Thymus (tissue), 14 donors: ENCODE measurements at places on chromosomes 1 and 21. TPM values are rescaled to one million over a fixed set of nuclear protein-coding genes. Genes with fewer than 3 reads are reported as not detected.

VSIG8 gene
- polyA plus RNA-seq, result 2.6 TPM

BMP8A gene
- 0.02 TPM for polyA plus RNA-seq

RAB3GAP2 gene
- polyA plus RNA-seq, result 14.4 TPM

AK4 gene
- polyA plus RNA-seq, result 11.5 TPM

NIBAN1 gene
- polyA plus RNA-seq, result 21.4 TPM

RGS4 gene
- polyA plus RNA-seq, result 0.84 TPM

KIF2C gene
- 6.2 TPM for polyA plus RNA-seq

HSD3B2 gene
- polyA plus RNA-seq, result 0.80 TPM

TMEM82 gene
- polyA plus RNA-seq, result not detected

FAM151A gene
- polyA plus RNA-seq, result 1.6 TPM

GPR52 gene
- 0.09 TPM for polyA plus RNA-seq

SNAPIN gene
- 48.2 TPM for polyA plus RNA-seq

- peak; percentile 11 for DNase-seq
These were observed 355.0 kb upstream of the ESRRG start for GRCh38 chr1:217078078-217078690.

GRCh38 chr1:224809613-224810012 is 119.9 kb upstream of the DNAH14 start:
- DNase-seq, result no peak

GRCh38 chr21:42425591-42425990 is 21.9 kb downstream of the UBASH3A start:
- DNase-seq, result no peak

- DNase-seq, result no peak
These were observed 302.1 kb upstream of the SPAG17 start for GRCh38 chr1:118487091-118487490.

- no peak for DNase-seq
These were observed 38.5 kb upstream of the AK4 start for GRCh38 chr1:65109487-65109886.

DNA sequence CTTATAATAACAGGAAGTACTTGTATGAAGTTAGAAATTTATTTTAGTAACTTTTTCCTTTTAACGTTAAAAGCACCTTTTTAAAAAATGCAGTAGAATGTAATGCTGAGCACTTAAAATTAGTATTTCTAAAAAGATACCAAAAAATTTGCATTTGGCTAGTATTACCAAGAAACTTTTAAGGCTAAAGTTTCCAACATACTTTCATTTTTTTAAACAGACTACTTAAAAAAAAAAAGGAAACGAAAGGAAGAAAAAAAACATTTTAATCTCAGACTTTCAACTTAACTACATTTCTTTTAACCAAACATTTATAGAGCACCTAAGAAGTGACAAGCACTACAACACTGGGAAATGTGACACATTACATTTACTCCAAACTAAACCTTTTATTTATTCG is 2.8 kb downstream of the ARID4B start:
- DNase-seq, result no peak

DNA sequence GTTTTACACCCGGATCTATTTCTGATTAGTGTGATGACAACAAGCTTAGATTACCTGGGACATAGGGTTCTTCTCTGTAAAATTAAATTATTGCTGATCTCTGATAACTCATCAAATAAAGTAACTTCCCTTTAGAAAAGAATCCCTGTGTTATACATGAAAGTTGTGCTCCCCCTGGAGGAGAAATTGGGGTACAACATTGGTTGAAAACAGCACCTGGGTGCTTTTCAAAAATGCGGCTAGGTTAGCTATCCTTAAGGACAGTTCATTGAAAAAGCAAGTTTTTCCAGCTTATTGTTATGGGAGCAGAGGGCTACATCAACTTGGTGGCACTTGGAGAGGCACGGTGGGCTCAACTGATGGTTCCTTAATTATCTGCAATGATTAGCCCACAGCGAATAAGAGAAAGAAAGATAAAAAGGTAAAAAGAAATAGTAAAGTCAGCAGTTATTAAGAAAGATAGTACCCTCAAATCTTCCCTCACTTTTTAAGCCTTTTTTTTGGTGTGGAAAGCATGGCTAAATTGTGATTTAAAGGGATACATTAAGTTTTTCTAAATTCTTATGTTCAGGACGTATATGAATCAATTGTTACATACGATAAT is 97.8 kb downstream of the FMN2 start:
- DNase-seq, result no peak

GRCh38 chr1:108011295-108011694 is 46.3 kb upstream of the VAV3 start:
- DNase-seq, result no peak

GRCh38 chr1:154352581-154353459 is 27.5 kb downstream of the ATP8B2 start:
- DNase-seq, result no peak

DNA sequence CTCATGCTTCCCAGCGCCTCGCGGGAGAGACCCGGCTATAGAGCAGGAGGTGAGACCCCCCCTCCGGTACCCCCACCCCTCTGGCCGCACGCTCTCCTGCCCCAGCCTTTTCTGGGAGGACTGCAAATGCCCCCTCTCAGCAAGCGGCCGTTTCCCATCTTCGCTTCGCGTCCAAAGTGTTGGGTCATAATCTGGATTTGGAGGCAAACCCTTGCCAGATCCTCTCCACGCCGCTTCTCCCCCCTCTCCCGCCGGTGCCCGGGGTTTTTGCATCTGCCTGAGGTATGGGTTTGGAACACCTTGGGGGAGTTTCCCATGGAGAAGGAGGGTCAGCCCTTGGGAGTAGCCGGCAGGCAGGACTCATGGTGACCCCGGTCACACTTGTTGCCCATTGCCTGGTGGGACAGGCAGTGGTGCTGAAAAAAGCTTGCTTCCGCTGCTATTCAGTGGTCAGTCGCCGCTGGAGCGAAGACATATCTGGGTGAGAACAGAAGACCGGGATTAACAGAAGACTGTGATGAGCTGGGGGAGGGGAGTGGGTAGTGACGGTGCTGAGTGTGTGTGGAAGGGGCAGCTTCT is 935 bp downstream of the KCNK2 start:
- DNase-seq, result no peak

GRCh38 chr1:186967656-186968394 is 139.1 kb downstream of the PLA2G4A start:
- no peak for DNase-seq

GRCh38 chr1:11982010-11982392 is 1.8 kb downstream of the MFN2 start:
- no peak for DNase-seq

GRCh38 chr1:29639156-29639736 is 402.9 kb downstream of the PTPRU start:
- DNase-seq, result no peak

DNA sequence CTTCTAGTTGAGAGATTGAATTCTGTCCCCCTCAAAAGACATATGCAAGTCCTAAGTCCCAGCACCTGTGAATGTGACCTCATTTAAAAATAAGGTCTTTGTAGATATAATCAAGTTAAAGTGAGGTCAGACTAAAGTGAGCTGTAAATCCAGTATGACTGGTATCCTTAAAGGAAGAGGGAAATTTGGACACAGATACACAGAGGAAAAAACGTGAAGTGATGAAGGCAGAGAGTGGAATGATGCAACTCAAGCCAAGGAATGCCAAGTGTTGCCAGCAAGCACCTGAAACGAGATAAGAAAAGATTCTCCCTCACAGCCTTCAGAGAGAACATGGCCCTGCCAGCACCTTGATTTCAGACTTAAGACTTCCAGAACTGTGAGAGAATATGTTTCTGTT is 444.7 kb upstream of the VAMP3 start:
- no peak for DNase-seq

- DNase-seq, result peak; percentile 66
These were observed 15.7 kb downstream of the ABCG1 start for GRCh38 chr21:42234464-42235241.

DNA sequence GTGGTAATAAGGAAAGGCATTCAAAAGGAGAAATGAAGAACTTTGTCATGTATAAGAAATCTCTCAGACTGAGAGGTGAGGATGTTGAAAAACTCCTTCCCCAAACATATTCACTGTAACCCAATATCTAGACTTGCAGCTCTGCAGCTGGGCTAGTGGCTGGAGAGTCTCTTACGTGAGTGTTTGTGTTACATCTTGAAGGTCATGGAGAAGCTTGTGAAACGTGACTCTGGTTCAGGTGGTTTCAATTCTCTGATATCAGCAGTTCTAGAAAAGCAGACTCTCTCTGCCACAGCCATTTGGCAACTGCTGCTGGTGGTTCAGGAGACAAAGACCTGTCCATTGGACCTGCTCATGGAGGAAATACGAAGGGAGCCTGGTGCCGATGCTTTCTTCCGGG is 55.0 kb upstream of the EPHA8 start:
- DNase-seq, result no peak

GRCh38 chr1:68231627-68232288 is 565 bp downstream of the WLS start:
- DNase-seq, result no peak

DNA sequence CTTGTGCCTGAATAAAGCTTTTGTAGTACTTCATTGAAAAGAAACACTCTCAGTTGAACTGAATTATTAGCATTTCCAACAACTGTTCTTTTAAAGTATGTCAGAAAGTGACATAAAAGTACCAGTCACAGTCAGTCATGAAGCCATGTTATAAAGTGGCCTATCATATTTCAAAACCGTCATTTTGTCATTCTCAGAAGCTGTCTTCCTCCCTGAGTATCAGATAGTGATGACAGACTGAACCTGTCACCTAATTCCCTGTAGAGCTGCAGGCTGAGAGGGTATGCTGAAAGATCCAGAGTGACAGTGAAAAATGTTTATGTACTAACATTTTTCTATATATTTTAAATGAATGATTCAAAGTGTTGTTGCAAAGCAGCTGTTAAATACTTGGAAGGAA is 1121.7 kb upstream of the PRMT6 start:
- no peak for DNase-seq

DNA sequence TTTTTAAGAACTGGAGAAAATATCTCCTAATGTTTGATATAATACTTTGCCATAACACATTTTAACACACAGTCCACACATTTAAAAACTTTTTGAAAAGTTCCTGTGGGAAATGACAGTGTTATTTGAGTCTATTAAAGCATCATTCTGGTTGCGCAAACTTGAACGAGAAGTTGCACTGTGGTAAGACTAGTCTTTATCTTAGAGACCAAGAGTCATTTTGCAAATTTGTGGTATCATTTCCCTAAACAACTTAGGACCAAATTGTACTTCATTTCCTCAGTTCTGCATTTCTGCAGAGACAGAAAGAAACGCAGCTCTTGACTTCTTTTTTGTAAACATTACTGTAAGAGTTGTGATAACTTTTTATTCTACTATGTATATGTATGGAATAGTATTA is at the start of gene RGS18:
Gene RGS18 (plus strand): TSS at position 282 of the 400 bp plus-strand sequence. CDS start 176 bp downstream, outside the sequence.
- no peak for DNase-seq

DNA sequence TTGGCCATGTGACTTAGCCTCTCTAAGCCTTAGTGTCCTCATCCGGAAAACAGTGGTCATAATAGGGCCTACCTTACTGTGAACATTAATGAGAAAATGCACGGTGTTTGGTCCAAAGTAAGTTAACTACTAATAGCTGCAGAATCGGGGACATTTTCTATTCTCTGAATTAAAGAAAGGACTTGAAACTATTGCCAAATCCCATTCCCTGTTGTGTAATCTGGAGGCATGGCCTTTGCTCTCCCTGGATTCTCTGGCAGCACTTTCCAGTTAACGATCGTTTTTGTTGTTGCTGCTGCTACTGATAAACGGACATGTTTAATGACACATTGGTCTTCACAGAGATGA is 30.5 kb downstream of the FMO4 start:
- DNase-seq, result no peak

- DNase-seq, result no peak
These were observed 21.9 kb upstream of the PKN2 start for GRCh38 chr1:88661951-88662699.

- DNase-seq, result no peak
These were observed 21.9 kb downstream of the PEA15 start for GRCh38 chr1:160227034-160227433.

- no peak for DNase-seq
These were observed 116.3 kb upstream of the SLC25A33 start for GRCh38 chr1:9422911-9423505.

- no peak for DNase-seq
These were observed 54.6 kb downstream of the GORAB start for GRCh38 chr1:170586321-170587252.

DNA sequence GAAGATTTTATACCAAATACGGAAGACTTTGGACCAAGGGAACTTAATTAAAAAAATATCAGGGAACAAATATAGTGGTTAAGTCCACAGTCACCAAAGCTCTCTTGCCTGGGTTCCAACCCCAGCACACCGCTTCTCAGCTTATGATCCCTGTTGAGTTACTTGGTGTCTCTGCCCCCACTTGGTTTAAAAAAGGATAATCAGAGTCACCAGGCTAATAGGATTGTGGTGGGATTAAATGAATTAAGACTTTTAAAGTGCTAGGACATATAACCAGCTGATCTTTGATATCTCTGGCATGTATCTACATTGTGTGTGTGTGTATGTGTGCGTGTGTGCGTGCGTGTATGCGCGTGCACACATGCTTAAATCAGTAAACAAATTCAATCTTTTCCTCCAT is 474.7 kb upstream of the DAB1 start:
- DNase-seq, result no peak

DNA sequence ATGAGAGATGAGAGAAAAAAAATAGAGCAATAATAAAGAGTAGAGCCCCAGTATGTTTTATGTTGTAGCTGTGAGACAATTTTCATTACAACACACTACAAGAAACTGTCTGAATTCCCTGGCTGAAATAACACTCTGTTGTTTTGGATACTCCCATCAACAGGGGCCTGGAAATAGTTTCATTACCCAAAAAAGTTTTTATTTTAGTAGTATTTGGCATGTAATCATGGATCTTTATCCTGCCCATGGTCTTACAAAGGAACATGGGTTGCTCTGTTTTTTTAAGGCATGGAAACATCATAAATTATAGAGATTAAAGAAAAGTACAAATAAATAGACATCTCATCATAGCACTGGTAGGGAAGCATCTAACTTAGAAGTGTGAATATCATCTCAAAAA is 56.3 kb downstream of the GNG12 start:
- no peak for DNase-seq

GRCh38 chr1:63980740-63981407 is 207.1 kb downstream of the ROR1 start:
- DNase-seq, result no peak

- no peak for DNase-seq
These were observed 385.6 kb upstream of the PKN2 start for GRCh38 chr1:88298506-88298905.

DNA sequence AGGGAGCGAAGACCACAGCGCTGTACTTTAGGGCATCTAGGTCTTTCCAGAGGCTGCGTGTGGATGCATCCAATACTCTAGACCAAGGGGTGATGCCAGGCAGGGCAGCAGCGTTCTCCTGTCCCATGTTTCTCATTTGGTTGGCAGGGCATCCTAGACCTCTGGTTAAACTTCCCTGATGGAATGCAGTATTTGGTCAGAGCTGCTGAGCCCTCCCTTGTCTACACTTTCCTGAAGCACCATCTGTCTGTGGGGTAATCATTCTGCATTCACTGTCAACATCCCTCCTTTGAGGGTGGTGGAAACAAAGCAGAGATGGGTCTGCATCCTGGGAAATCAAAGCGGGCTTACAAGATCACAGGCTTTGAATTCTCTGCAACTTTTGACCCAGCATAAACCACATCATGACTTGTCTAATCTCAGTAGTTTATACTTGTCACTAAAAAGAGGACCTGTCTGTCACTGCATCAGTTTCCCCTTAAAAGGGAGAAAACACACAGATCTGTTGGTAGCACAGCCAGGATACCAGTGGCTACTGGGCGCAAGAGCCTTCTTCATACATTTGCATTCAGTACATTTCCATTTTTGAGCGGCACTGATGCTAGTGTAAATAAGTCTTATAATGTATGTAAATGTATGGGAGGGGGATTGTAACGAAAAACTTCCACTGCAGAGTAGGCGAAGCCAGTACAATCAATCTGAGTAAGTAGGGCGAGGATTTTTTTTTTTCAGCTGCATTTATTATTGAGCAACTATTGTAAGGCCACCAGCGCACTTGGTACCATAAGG is 106.3 kb downstream of the GALNT2 start:
- no peak for DNase-seq
